H7 (cell line): ENCODE measurements at places on chromosomes 11 and 22. TPM values are rescaled to one million over a fixed set of nuclear protein-coding genes. Genes with fewer than 3 reads are reported as not detected.

CAT gene
- not detected in 2 replicates for total RNA-seq

NRGN gene
- 0.80 and 0.85 TPM in 2 replicates for total RNA-seq

INPP5J gene
- 10.6 and 11.9 TPM in 2 replicates for total RNA-seq

BDNF gene
- 2.2 and 2.9 TPM in 2 replicates for total RNA-seq

DNA sequence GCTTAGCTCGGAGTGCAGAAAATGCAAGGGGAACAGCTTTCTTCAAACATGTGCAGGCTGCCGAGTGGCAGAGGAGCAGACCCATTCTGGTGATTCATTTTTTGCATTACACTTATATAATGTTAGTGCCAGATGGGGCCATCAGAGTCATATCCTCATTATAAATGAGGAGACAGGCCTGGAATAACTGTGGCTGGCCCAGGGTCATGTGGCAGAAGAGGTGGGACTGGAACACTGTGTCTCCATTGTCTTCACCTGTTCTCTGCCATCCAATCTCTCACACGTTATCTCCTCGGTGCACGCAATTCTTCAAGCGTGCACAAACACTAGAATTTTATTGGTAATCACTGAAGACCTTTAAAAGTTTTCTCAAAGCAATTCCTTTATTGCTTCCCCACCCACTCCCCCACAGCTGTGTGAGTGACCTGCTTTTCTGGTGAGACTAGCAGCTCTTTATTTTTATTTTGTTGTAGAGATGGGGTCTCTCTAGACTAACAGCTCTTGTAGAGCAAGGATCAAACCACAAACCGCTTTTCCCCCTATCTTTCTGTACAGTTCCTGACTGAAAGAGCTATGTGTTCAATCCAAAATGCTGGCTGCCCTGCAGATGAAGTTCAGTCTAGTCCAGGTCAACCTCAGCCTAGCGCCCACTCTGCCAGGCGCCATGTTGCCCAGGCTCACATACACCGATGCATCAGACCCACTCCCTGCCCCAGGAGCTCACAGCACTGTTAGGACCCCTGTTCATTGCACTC, 75.3 kb downstream of the ST3GAL4 start:
- DNase-seq = no peak

DNA sequence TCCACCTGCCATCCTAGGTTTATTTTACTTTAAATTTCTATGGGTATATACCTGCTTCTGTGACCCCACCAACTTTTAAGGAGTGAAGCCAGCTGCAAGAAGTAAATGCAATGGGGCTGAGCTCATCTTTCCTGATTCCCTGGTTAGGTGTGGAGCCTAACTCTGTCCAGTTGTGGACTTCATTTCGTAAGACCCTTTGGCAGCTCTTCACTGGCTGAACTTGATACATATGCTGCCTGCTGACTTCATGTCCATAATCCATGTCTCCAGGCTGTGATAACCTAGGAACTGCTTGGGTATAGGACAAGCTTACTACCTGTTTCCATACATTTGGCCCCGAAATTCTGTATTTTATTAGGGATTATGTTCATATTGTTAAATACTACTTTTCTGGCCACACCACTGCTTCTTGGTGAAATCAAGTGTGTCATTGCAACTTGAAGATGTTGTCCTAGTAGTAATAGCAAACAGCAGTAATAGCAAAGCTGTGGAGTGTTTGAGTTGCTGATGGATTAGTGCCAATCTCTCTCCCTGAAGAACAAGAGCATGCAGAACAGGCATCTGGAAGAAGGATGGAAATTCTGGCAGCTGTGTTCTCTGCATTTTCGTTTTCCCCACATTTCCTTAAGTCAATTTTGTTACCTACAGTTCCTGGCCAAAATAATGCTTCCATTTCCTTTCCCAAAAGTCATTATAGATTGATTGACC, 31.2 kb downstream of the LDLRAD3 start:
- no peak for DNase-seq

GRCh38 chr22:29251265-29251664, 16.5 kb downstream of the RHBDD3 start:
- no peak for DNase-seq

- DNase-seq = no peak
These were observed 20.7 kb downstream of the GRIK4 start for GRCh38 chr11:120532082-120532831.

GRCh38 chr22:45242778-45243191, 2.1 kb upstream of the KIAA0930 start:
- DNase-seq = peak; percentile 63

DNA sequence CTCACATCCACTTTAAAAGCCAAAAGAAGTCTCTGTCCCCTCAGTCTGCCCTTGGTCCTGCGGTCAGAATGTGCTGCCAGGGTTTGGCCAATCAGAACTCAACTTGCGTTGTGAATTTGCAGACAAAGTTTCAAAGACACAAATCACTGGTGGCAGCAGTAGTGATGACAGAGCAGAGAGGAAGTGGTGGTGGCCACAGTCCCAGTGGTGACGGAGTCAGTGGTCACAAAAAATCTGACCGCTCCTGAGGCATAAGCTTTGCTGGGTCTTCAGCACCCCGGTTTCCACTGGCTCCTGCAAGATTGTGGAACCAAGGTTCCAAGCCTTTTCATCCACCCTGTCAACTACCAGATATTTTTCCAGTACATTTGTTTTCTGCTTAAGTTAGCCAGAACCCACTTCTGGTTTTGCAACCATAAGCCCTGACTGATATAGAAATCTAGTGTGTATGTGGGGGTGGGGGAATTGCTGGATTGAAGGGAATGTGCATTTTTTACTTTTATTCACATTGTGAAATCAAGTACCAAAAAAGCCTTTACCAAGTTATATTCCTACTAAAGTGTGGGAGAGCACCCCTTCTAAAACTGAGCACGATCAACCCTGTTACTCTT, 112.3 kb downstream of the TMPRSS5 start:
- no peak for DNase-seq

- no peak for DNase-seq
These were observed 1.7 kb upstream of the THRSP start for GRCh38 chr11:78061921-78062311.

GRCh38 chr11:7527029-7527428, 13.2 kb downstream of the PPFIBP2 start:
- DNase-seq = no peak
